ENCODE measurements at places on chromosomes 5 and 9. TPM values are rescaled to one million over a fixed set of nuclear protein-coding genes. Genes with fewer than 3 reads are reported as not detected.

TAF11L5 gene
- not detected for total RNA-seq

IL33 gene
- total RNA-seq = 29.6 TPM

PCDHGA6 gene
- 6.0 TPM for total RNA-seq

LPCAT1 gene
- total RNA-seq = 13.4 TPM

EGFLAM gene
- total RNA-seq = 8.8 TPM

CER1 gene
- total RNA-seq = not detected

- no peak for DNase-seq
Observed at GRCh38 chr5:161095953-161096352, 243.9 kb upstream of the ATP10B start.

GRCh38 chr5:36089989-36090388, 23.3 kb upstream of the UGT3A2 start:
- DNase-seq = no peak

GRCh38 chr5:150522504-150523414, 14.8 kb downstream of the NDST1 start:
- peak; percentile 82 for DNase-seq

DNA sequence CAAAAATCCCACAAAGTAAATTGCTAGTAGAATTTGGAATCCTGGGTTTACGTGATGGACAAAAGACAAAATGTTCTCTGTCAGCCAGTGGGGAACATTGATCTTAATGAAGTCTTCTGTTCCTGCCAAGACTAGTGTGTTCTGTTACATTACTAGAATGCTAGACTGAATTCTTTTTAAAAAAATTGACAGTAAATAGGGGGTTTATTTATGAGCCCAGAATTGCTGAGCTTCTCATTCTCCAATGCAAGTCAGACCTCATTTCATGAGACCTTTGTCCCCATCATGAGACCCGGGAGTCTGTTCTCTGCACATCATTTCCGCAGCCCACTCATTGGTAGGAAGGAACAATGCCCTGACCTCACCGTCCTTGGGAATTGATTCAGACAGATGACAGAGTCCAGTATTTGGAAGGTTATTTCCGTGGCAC, 173.8 kb upstream of the OTULINL start:
- no peak for DNase-seq

DNA sequence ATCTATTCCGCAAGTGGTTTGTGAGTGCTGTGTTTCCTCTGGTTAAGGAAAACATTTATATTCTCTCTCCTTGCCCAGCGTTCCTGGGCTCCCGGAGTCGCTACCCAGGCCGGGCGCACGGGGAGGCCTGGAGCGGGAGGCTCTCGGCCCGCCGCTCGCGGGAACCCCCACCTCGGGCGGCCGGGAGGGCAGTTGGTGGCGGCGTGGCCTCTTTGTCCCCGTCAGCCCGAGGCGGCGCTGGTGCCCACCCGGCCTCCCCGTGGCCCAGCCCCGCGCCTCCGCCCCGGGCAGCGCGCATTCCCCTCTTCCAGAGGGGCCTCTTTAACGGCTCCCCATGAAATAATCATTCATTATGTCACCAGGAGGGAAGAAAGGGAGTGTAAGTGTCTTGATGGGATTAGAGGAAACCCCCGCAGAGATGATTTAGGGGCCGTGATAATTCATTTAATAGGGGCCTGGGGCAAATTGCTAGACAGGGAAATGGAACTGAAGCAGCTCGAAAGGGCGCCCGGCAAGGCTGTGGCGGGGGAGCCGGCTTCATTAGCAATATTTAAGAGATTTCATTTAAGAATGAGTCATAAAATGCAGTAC, 181.9 kb upstream of the TBCA start:
- DNase-seq = no peak

DNA sequence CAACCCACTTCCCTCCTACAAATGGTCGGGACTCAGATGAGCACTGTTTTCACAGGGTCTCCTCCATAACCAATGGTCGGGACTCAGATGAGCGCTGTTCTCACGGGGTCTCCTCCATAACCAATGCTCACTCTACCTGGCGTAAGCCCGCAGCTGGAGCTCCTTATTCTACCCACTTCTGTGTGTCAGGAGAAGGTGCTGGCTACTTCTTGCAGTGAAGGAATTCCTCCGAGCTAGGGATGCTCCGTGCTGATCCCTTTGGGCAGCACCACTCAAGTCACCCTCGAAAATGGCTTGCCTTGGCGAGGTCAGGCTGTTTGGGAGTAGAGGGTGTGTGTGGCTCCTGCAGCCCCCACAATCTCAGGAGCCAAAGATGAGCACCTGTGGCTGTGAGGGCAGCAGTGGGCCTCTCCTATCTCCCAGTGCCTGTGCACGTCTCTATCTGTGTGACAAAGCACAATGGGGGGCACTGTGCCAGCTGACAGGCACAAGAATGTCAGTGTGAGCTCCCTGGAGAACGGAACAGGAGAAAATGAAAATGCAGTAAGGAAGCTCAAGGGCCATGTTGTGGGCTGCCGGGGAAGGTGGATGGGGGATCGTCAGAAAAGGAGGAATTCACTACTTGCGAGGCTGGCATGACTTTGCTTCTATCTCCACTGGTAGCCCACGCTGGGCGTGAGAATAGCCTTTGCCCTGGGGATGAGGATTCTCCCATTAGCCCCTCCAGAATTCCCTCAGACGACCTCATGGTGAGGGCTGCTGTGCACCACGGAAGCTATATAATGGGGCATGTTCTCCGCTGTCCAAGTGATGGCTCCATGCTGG, 3.9 kb upstream of the BTNL9 start:
- DNase-seq = no peak

DNA sequence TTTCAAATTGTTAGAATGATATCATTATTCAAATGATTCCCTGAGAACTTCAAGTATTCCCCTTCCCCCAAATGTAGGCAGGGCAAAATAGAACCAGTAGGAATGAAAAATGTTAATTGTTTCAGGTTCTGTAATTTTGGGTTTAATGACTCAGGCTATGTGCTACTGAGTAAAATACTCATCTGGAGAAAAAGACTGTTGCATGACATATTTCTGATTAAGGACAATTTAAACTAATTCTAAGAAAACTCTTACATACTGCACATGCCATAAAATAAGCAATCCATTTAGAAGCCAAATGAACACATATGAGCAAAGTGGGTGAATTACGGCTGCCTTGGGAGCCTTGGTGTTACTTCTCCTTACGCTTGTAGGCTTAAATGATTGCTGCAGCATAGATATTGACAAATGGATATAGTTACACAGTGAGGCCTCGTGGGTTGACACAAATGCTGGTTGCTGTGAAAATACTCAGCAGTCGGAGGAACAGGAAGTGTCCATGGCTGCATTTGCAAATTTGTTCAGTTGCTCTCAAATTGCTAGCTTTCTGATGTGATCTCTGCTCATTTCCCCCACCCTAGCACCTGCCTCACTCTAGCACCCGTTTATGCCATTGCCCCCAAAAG, 174.9 kb upstream of the DMAC1 start:
- DNase-seq = no peak

DNA sequence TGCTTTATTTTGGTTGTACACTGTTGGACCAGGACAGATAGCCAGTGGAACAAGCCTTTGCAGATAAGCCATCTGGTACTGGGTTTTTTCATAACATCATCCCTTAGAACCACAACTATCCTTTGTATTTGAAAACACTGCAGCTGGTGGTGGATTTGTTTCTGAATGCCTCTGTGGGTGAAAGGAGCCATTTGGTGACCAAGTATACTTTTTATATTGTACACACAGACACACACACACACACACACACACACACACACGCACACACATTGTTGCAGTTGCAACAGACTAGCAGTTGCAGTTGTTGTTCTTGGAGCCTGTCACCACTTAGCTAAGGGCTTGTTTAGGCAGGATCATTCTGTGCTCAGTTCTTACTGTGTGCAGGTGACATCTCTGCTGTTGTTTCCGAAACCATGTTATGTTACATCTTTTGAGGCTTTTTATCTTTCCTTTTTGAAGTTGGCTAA, 22.9 kb upstream of the CAVIN4 start:
- no peak for DNase-seq

- DNase-seq = no peak
Observed at GRCh38 chr5:98994611-98995010, 65.8 kb upstream of the CHD1 start.

- no peak for DNase-seq
Observed at GRCh38 chr9:71819115-71819739, 50.9 kb upstream of the CEMIP2 start.

DNA sequence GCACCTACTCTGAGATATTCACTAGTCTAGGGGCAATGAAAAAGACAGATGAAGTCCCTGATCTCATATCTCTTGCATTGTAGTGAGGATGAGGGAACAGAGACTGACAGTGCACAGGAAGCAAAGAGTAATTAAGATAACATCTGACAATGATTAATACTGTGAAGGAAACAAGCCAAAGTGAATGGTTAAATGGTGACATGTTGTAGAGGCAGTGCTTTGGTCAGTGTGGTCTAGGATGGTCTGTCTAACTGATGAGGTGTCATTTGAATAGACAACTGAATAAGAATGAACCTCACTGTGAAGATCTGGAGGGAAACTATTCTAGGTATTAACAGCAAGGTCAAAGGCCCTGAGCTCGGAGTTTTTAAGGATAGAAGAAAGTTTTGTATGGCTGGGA, 333.3 kb upstream of the GRIA1 start:
- DNase-seq = no peak

DNA sequence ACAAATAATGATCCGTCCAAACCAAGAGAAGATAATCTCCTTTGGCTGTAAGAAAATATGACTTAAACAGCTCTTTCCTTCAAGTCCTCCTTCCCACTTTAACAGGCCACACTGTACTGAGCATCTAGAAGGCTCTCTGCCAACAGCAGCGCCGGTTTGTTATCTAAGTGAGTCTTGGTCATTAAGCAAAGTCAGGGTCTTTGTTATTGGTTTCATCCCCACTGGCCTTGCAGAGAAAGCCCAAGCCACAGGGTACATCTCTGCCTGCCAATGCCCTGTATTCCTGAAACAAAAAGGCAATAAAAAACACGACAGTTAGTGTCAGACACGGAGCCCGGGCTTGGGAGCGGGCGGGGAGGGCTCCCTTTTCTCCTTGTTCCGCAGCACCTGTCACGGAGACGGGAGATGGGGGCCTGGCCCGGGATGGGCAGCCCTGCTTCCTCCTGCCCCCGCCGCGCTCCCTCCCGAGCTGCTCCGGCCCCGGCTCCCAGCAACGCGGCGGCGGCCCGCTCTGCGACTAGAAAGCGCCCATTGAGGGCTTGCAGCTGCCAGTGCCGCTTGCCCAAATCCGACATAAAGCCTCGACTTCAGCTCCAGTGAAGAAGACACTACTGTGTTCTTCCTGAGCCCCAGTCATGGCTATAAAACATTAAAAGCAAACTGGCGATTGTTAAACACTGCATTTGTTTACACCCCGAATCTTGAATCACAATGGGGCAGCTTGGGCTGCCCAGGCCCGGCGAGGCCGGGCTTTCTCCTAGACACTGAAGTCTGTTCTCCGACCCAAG, 28.1 kb upstream of the PIK3R1 start:
- peak; percentile 76 for DNase-seq
